ENCODE measurements at places on chromosomes 6 and 20.
A peak's percentile ranks its signal among the peaks of the same experiment; 100 is the strongest.

- no peak for DNase-seq
Measured at GRCh38 chr6:97095311-97095850, 170.9 kb downstream of the KLHL32 start.

GRCh38 chr6:75076009-75076408 is 129.8 kb downstream of the COL12A1 start:
- DNase-seq = no peak

GRCh38 chr6:7528565-7528964 is 12.9 kb upstream of the DSP start:
- DNase-seq = peak; percentile 81

DNA sequence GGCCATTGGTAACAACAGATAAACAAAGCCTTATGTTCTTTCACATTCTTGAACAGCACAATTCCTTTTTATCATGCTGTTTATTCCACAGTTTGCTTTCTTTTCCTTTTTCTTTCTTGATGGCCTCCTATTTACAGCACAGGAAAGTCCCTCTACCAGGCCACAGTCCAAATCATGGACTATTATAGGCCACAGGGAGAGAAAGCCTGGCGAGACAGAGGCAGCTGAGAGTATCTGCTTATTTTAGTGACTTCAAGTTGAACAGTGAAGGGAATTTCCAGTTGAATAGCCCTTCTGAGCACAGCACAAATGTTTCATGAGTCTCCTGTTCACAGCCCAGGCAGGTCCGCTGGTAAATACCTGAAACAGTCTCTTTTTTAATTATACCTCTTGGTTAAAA is 263.7 kb upstream of the ARID1B start:
- no peak for DNase-seq

GRCh38 chr20:14406495-14406894 is 69.1 kb upstream of the FLRT3 start:
- DNase-seq = peak; percentile 13

DNA sequence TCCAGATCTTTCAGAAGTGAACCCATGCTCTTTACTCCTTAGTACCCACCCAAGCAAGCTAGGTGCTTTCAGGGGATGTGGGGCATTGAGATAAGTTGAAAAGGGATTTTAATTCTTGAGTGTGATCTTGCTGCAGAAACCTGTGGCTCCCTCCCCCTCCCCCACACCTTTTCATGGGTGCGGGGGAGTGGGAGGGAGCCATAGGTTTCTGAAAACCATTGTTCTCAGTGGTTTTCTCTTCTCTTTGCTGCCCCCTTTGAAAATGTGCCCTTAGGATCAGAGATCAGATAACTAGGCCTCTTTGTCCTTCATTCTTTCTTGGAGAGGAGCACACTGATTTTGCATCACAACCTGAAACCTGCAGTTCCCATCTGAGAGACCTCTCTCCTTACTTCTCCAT is 2.4 kb downstream of the PCSK2 start:
- DNase-seq = no peak

- no peak for DNase-seq
Measured at GRCh38 chr6:111070105-111071005, 16.9 kb upstream of the SLC16A10 start.

- DNase-seq = no peak
Measured at GRCh38 chr6:148436466-148436865, 93.8 kb downstream of the SASH1 start.

- DNase-seq = no peak
Measured at GRCh38 chr6:129321303-129321702, 388.7 kb downstream of the ARHGAP18 start.

DNA sequence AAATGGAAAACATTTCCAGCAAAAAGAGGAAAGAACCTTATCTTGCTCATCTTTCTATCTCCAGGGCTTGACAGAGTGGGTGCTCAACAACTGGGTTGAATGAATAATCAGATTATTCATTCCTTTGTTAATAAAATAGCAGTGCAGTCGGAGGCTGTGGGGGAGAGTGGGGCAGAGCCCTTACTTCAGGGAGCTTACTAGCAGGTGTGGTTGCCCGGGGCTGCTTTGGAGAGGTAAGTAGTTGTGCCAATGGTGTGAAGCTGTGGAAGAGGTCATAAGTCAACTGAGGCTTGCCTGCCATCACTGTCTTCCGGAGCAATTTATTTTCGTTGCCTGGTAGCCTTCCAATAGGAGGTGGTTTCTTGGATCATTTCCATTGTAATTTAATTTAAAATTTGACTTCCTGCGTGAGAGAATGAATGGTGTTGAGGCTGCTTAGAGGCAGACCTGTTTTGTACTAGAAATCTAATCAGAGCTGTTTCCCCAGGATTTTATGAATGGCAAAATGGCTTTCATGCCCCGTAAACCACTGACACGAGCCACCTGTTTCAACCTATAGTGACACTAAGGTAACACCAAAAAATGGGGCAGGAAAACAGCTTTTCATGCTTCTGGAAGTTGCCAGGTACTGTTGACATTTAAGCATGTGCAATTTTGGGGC is 51.4 kb downstream of the ZDHHC14 start:
- no peak for DNase-seq

- DNase-seq = no peak
Measured at GRCh38 chr20:18778690-18779392, 34.7 kb upstream of the SCP2D1 start.

- DNase-seq = no peak
Measured at GRCh38 chr6:111758608-111759329, 114.5 kb downstream of the FYN start.

DNA sequence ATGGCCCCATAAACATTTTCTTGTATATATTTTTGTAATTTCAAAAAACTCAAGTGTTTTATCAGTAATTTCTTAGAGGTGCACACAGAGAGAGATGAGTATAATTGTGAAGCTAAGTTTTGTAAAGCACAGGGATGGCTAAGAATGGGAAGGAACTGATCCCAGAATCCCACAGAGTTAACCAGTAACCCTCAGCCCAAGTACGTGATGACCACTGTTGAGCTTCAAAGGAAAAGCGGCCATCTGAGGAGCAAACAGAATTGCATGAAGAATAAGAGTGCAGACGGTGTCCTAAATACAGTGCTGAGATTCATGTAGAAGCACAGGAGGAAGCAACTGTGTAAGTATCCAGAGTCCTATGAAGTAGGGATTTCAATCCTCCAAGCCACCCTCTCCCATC is 28.1 kb upstream of the HLA-C start:
- DNase-seq = no peak

GRCh38 chr6:158686791-158687381 is 37.0 kb downstream of the SYTL3 start:
- DNase-seq = no peak

DNA sequence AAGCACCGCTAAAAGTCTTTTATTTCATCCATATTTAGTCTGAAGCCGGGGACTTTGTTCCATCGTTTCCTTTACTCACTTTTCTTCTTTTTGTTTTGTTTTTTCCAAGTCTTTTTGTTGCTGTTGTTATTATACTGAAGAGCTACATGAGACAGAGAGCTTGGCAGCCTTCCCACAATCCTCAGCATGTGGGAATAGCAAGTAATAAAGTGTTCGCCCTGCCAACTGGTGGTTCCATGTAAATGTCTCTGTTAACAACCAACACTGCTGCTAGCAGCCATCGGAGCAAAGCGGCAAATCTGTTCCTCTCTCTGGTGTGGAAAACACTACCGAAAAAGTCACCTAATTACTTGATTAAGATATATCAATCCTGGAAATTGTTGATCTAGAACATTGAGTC is 437.8 kb upstream of the ID4 start:
- peak; percentile 20 for DNase-seq

- no peak for DNase-seq
Measured at GRCh38 chr6:95232446-95232845, 344.9 kb upstream of the MANEA start.

DNA sequence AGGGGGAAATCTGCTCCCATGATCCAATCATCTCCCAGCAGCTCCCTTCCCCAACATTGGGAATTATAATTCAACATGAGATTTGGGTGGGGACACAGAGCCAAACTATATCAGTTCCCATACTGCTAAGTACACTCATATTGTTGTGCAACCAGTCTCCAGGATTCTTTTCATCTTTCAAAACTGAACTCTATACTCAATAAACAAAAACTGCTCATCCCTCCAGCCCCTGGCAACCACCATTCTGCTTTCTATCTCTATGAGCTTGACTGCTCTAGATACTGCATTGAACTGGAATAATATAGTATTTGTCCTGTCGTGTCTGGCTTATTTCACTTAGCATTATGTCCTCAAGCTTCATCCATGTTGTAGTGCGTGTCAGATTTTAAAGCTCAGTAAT is 42.9 kb downstream of the STX11 start:
- no peak for DNase-seq

DNA sequence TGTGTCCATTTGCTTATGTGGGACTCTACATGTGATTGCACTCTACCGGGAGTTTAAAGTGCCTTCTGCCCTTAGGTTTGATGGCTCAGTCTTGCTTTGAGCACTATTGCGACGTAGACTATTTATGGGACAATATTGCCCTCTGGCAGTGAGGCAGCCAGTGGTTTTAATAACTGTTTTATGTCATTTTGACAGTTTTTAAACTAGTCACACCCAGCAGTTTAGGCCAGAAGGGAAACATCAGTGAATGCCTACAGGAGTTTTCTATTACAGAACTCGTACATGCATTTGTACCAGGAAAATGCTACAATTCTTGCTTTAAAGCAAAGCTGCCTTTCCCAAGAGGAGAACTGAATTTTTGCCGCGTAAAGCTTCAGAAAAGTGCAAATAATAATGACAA is 813.7 kb downstream of the KIF16B start:
- DNase-seq = peak; percentile 36

GRCh38 chr20:4091490-4092479 is 76.4 kb upstream of the RNF24 start:
- DNase-seq = peak; percentile 81

GRCh38 chr20:10516529-10516928 is 81.4 kb downstream of the SLX4IP start:
- no peak for DNase-seq

GRCh38 chr6:13766201-13766634 is 48.1 kb downstream of the MCUR1 start:
- DNase-seq = peak; percentile 78

GRCh38 chr6:5636210-5637030 is 370.3 kb downstream of the NRN1 start:
- DNase-seq = no peak

DNA sequence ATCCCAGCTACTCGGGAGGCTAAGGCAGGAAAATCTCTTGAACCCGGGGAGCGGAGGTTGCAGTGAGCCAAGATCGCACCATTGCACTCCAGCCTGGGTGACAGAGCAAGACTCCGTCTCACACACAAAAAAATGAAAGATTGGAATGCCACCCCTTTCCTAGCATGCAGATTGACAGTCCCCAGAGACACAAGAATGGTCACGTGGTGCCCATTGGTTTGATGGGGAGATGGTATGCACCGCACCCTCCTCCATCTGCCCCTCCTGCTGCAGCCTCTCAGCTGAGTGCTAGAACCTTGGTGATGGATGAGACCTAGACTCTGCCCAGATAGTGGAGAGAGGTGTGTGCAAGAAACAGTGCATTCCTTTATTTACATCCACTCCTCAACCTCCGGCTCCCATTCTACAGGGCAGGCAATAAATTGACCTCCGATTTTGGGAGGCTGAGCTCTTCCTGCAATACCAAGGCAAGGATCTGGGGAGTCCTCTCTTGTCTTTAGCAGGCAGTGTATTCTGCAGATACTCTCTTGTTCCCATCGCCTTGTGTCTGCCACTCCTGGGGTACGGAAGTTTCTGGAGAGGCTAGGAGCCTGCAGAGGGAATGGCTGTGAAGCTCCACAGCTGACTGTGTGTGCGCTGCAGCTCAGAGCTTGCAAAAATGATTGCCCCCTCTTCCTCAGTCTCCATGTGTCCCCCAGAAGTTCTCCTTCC is 1.1 kb upstream of the RNF24 start:
- no peak for DNase-seq

- DNase-seq = peak; percentile 5
Measured at GRCh38 chr6:32664827-32665362, 1.6 kb downstream of the HLA-DQB1 start.

DNA sequence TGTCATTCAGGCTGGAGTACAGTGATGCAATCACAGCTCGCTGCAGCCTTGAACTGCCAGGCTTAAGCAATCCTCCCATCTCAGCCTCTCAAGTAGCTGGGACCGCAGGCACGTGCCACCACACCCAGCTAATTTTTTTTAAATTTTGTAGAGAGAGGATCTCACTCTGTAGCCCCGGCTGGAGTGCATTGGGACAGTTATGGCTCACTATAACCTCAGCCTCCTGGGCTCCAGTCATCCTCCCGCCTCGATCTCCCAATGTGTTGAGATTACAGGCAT is 86.5 kb downstream of the SERAC1 start:
- DNase-seq = no peak

DNA sequence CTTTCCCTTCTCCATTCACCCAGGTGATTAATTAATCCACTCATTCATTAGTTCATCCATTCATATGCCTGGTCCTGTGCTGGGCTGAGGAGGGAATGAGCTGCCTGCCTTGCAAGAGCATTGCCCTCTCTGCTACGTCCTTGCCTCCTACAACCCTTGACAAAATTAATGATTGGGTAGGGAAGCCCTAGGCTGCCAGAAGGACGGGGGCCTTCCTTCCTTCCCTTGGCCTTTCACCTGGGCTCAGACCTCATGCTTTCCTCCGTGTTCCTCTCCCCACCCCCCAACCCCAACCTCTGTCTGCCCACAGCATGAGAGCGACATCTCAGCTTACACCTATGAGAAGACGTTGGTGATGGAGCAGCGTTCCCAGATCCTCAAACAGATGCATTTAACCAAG is 25.6 kb downstream of the SLC12A5 start:
- DNase-seq = no peak

DNA sequence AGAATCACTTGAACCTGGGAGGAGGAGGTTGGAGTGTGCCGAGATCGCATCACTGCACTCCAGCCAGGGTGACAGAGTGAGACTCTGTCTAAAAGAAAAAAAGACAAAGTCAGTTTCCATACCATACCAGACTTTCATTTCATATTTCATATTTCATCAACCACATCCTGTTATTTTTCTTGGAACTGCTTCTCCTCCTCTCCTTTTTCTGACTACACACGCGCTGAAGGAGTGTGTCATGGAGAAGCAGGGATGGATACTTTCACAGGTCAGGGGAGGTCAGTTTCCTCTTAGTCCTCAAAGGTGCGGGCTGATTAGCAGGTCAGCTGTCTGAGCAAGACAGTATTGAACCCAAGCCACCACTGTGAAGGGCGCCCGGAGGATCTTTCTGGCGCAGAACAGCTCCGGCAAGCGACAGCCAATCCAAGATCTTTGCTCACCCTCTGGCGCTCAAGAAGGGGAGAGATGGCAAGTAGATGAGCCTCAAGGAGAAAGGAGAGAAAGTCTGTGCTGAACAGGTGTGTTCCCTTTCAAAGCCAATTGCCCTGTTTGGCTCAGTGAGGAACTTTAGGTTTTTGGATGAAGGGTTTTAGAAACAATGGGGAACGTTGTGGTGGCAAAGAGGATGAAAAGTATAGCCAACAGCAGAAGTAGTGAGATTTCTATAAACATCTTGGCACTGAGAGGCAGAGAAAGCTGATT is 18.9 kb upstream of the SYNJ2 start:
- DNase-seq = no peak

DNA sequence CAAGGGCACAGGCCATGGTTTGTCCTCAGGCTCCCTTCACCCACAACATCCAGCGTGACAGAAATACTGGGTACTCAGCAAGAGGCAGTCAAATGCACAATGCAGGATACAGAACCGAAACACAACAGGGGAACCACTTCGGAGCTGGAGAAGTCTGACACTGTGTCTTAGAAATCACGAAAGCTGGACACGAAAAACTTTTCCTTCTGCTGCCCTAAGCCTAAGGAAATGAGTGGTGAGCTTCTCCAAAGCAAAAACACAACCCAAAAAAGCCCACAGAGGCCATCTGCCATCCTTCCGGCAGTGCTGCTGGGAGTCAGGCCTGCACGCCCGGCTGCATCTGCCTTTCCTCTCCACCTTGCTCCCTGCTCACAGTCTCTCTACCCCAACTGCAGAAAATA is 106.3 kb downstream of the SLC23A2 start:
- DNase-seq = no peak
